ENCODE measurements at places on chromosomes 6 and 20.

DNA sequence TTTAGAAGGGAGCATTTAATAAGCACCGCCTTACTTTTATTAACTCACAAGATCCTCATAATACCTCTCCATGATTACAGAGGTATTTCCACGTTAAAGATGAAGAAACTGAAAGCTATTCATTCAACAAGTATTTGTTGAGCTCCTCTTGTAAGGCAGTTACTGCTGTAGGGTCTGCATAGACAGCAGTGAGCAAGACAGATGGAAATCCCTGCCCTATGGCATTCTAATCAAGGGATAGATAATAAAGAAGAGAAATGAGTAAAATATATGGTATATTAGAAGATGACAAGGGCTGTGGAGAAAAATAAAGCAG is 77.8 kb upstream of the CTNNBL1 start:
- no peak for DNase-seq

GRCh38 chr6:32973144-32974015 is 5.0 kb downstream of the BRD2 start:
- no peak for DNase-seq

GRCh38 chr6:135601857-135602256 is 104.3 kb upstream of the AHI1 start:
- no peak for DNase-seq

- DNase-seq, result no peak
Measured at GRCh38 chr20:44908987-44909871, 631 bp upstream of the PABPC1L start.

DNA sequence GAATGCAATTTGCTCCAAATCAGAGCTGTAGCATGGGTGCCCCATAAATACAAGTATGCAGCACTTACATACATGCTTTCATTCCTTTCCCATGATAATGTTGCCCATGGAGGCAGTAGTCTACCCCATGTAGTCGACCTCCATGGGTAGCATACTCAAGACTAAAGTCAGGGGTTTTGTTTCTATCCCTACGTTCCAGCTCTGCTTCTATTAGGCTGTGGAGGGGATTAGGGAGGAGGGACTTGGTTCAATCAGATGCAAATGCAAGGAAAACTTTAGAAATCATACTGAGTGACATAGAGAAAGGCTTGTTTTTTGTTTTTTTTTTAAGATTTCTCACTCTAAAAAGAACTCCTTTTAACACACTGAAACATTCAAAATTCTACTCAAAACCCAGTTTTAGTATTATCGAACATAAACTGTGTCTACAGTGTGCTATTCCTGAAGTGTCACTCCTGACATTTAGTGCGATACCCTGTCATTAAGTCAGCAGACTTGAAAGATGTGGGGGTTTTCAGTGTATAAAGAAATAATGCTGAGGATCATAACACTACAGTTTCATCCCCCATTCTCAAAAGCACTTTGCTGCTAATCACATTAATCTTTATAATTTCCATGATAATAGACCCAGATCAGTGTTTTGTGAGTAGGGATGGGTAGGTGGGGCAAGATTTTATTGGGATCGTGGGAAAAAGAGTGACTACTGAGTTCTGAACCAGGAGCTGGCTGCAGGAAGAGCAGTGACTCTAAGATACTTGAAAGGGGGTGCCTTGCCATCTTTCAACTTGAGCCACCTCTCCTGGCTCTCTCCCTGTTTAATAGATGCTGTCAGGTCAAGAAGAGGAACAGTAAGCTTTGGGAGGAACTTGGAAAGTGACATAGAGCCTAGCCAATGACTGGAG is 40.4 kb upstream of the SCML4 start:
- DNase-seq, result no peak

DNA sequence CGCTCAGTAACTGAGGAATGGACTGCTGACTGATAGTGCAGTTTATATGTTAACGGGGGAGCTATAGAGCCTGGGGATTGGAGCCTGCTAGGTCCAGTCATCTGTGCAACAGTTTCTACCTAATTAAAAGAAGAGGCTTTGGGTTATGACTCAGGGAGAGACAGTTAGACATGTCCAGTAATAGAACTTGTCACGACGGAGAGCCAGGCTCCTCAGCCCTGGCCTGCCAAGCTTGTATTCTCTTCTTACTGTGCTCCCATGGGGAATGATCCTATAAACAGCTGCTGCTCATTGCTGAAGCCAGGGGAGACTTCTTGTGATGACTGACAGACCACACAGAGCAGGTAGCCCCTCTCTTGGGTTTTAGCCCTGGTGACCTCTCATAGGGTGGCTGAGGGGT is 69.3 kb downstream of the SYNJ2 start:
- DNase-seq, result no peak

GRCh38 chr20:10447028-10447427 is 11.9 kb downstream of the SLX4IP start:
- no peak for DNase-seq
